Activated CD4-positive, alpha-beta T cell treated with anti-CD3 and anti-CD28 coated beads for 24 hours (primary cell): ENCODE measurements at places on chromosomes 5 and 9.

GRCh38 chr9:120152295-120152694 lies 427.7 kb downstream of the CDK5RAP2 start:
- no peak for DNase-seq

DNA sequence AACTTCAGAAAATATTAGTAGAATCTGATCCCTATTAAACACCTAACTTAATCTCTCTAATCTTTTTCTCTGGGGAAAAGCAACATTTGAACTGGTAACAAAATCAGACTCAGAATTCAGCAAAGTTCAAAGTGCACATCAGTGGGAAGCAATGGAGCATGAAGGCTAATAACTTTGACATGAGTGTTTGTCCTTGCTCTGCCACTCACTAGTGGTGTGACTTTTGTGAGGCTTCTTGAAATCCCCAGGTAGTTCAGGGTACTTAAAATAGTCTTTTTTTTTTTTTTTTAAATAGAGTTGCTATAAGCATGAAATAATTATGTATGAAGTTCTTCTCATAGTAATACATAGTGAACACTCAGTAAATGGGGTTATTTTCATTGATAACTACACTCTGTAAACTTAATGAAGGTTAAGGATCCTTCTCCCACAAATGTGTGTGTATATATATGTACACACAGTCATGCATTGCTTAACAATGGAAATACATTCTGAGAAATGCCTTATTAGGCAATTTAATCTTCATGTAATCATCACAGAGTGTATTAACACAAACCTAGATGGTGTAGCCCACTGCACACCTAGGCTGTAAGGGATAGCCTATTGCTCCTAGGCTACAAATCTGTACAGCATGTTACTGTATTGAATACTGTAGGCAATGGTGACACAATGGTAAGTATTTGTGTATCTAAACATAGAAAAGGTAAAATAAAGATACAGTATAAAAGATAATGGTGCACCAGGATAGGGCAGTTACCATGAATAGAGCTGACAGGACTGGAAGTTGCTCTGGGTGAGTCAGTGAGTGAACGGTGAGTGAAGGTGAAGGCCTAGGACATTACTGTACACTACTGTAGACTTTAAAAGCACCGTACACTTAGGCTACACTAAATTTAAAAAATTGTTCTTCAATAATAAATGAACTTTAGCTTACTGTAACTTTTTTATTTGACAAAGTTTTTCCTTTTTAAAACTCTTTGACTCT lies 73.3 kb upstream of the HMHB1 start:
- DNase-seq: no peak

DNA sequence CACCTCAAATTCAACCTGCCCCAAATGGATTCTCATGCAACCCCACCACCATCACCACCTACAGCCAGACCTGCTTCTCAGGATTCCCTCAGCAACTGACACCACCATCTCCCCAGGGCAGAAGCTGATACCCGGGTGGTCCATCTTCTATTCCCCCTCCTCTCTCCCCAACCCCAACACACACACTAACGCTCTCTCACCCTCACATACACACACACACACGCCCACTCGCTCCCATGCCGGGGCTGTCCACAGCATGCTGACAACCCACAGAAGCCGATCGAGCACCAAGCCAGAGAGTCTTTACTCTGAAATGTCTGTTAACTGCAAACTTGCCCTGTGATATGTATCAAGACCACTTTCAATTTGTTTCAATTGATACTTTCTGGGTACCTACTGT lies 28.4 kb downstream of the B4GALT1 start:
- DNase-seq: no peak

DNA sequence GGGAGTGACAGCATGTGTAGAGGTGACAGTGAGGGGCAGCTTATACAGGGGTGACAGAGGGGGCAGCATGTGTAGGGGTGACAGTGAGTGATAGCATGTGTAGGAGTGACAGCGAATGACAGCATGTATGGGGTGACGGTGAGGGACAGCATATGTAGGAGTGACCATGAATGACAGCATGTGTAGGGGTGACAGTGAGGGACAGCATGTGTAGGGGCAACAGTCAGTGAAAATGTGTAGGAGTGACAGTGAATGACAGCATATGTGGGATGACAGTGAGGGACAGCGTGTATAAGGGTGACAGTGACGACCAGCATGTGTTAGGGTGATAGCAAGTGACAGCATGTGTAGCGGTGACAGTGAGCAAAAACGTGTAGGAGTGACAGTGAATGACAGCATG lies 9.4 kb upstream of the GAPT start:
- no peak for DNase-seq

GRCh38 chr5:134252671-134253070 lies 26.8 kb upstream of the PPP2CA start:
- DNase-seq: no peak

- no peak for DNase-seq
Observed at GRCh38 chr5:157219491-157220271, 39.0 kb downstream of the ITK start.

DNA sequence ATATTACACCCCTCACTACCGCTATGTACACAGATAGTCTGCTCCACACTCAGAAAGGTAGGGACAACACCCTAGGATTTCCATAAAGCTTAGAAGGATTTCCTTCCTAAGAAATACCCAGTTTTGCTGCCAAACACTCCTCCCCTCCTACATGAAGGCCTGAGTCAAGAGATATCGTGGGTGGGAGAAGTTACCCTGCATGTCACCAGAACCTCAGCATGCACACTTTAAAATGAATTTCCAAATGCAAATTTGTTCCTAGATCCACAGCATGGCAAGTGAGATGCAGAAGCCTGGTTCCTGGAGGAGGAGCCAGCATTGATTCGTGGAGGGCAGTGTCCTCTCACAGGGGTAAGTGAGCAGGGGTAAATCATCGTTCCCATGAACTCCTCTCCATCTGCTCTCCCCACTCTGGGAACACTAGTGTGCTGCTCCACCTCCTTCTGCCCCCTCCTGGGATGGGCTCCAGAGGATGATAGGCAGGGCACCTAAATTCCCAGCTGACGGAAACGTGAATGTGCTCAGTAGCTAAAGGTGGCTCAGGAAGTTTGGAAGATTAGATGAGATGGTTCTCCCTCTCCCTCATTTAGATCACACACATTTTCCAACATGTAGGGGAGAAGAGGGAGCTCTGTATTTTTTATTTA lies 76.7 kb downstream of the PDE4D start:
- DNase-seq: no peak

DNA sequence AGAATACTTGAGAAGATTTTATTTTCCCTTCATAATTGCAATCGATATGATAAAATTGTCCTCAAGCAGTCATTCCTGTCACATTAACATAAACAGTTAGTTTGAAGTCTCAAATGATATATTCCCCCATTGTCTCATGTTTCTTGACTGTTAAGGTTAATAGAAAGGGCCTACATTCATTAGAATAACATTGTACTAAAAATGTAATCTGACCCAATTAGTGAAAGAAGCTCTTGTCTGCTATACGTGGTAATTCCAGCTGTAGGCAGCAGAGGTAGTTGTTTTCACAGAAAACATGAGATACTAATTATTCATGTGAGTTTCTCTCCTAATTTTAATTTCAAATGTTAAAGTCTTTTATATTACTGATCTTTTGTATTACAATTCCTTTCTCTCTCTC lies 25.9 kb upstream of the AP3B1 start:
- no peak for DNase-seq

DNA sequence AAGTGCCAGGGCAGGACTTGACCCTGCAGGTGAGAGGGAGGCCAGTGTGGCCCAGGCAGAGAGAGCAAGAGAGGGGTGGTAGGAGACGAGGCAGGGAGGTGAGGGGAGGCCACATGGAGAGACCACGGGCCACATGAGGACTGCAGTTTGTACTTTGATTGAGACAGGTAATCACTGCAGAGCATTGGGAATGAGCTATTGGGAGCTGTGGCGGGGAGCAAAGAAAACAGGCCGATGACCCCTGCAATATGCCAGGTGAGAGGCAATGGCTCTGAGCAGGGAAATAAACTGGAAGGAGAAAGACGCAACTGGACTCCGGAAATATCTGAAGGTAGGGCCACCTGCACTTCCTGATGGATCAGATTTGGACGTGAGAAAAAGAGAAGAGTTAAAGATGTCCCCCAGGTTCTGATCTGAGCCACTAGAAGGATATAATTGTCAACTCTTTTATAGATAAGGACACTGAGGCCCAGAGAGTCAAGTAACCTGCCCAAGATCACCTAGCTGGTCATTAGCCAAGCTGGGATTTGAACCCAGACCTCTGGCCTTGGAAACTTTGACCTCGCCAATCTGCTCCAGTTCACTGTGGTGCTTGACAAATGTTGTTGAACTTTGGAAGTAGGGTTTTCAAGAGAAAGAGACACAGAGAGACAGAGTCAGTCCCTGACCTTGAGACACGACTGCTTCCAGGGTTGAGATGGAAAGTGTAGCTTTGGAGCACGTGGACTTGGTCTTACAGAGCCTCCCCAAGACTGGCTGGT lies 42.3 kb downstream of the DUSP1 start:
- DNase-seq: no peak

DNA sequence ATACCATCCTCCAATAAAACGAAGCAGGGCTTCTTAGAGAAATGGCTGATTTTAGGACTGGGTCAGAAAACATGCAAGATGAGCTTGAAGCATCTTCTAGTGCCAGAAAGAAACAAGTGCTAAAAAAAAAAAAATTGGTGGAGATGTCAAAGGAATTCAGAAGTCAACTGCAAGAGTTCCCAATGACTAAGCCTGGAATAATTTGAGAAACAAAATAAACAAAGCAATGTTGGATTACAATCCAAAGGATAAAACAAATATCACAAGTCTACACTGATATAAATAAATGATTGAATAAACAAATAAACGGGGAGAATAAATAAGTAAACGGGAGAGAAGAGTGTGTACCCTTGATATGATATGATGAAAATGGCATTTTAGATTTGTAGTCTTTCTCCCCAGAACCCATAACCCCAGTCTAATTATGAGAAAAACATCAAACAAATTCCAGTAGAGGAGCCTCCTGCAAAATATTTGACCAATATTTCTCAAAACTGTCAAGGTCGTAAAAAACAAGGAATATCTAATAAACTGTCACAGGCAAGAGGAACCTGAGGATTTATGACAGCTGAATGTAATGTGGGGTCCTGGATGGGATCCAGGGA lies 63.5 kb upstream of the CCL21 start:
- DNase-seq: no peak

DNA sequence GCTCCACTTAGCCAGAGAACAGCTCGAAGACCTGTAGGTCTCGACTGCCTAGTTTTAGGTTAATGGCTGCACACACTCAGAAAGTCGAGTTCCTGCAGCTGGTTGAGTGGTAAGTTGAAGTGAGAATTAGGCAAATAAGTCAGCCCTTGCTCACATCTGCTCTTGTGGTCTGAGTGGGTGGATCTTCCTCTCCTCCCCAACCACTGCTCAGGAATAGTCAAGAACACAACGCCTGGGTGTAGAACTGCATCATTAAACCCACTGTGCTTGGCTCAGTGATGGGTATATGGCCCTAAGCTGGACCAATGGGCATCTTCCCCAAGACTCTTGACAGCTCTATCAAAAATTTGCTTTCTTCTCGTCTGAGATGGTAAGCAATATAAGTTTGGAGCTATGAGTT lies 20.9 kb upstream of the ADAM19 start:
- no peak for DNase-seq

DNA sequence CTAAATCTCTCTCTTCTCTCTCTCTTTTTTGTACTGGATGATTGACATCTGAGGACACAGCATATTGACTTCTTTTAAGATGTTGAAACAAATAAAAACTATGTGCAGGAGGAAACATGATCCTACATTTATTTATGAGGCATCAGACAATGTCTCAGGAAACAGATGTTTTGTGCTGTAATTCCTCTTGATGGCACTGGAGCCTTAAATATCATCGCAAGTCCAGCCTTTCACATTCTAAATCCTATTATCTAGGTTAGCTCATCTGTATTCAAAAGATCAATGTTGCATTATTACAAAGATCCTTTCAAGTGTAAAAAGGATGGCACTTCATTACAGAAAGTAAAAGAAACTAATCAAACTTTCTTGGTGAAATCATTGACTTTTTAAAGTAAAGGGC lies 63.9 kb downstream of the MAT2B start:
- no peak for DNase-seq

GRCh38 chr5:52448111-52448510 lies 339.6 kb upstream of the ITGA1 start:
- DNase-seq: no peak

- DNase-seq: no peak
Observed at GRCh38 chr5:14355391-14355790, 212.2 kb downstream of the TRIO start.

DNA sequence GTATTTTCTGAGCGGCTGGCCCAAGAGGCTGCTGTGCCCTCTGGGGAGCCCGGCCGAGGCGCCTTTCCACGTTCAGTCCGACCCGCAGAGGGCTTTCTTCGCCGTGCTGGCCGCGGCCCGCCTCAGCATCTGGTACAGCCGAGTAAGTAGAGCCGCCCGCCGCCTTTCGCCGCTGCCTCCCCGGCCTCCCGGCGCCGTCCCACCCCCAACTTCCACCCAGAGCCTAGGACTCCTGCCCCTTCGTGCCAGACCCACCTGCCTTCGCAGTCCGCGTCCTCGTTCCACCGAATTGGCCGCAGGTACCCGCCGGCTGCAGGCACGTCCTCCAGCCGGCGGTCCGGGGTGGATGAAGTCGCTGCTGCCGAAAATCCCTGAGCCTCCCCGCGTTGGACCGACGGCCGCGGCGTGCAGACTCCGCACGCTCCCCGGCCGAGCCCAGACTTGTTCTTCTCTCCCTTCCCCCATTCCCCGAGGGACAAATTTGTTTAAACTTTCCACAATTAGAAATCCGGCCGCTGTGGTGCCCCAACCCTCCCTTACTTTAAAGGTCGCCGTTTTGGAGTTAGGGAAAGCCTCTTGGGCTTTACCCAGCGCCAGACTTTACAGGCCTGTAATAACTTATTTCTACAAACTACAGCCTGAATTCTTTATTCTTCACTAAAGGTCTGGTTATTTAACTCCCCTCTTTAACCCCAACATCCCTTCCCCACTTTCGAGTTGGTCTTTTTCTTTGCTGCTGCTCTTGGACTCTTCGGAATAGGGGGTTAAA lies 589 bp downstream of the RIC1 start:
- peak; percentile 30 for DNase-seq

- DNase-seq: no peak
Observed at GRCh38 chr5:153816870-153817269, 221.8 kb downstream of the FAM114A2 start.
